GM19239 (cell line): ENCODE measurements at places on chromosomes 16 and 17.

DNA sequence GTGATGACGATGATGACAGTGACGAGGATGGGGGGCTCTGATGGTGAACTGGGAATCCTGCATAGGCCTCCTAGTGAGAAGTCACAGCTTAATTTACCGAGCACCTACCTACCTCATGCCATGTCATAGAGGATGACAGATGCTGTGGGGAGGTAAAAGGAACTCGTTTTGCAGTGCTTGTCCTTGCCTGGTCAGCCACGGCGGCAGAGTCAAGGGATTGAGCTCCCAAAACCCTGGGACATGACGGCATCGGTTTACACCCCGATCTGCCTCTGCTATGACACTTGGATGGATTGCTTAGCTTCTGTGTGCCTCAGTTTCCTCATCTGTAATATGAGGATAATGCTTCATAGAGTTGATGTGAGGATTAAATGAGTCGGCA lies 103.2 kb downstream of the NTN1 start:
- DNase-seq, result no peak

DNA sequence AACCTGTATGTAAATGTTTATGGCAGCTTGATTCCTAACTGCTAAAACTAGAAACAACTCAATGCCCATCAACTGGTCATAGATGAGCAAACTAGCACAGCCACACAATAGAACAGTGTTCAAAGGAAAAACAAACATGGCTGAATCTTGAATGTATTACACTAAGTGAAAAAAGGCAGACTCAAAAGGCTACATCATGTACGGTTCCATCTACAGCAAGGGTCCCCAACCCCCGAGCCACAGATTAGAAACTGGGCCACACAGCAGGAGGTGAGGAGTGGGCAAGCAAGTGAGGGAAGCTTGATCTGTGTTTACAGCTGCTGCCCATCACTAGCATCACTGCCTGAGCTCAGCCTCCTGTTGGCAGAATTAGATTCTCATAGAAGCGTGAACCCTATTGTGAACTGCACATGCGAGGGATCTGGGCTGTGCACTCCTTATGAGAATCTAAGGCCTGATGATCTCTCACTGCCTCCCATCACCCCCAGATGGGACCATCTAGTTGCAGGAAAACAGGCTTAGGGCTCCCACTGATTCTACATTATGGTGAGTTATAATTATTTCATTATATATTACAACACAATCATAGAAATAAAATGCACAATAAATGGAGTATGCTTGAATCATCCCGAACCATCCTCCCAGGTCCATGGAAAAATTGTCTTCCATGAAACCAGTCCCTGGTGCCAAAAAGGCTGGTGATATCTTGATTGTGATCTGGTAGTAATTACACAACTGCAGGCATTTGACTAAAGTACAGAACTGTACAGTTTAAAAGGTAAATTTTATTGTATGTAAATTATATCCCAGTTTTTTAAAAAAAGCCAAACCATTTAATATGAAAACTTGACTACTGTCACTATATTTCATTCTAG lies 7.7 kb downstream of the CEP20 start:
- no peak for DNase-seq

DNA sequence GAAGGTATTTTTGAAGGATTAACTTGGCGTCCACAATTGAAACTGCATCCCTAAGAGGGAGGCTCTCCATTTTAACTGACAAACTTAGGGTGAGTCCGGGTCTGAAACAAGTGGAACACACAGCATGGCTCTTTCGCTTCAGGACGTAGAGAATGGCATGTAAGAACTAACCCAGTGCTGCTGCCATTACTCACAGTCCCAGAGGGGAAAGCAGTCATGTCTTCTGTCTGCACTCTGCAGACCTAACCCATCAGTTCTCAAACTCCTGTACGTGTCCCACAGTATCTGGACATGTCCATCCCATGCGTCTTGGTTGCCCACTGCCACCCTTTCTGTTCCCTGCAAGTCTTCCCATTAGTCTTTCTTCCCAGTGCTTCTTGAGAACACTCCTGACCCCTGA lies 563 bp downstream of the ST6GALNAC1 start:
- DNase-seq, result no peak

- no peak for DNase-seq
Measured at GRCh38 chr16:82452004-82452756, 174.6 kb upstream of the CDH13 start.

DNA sequence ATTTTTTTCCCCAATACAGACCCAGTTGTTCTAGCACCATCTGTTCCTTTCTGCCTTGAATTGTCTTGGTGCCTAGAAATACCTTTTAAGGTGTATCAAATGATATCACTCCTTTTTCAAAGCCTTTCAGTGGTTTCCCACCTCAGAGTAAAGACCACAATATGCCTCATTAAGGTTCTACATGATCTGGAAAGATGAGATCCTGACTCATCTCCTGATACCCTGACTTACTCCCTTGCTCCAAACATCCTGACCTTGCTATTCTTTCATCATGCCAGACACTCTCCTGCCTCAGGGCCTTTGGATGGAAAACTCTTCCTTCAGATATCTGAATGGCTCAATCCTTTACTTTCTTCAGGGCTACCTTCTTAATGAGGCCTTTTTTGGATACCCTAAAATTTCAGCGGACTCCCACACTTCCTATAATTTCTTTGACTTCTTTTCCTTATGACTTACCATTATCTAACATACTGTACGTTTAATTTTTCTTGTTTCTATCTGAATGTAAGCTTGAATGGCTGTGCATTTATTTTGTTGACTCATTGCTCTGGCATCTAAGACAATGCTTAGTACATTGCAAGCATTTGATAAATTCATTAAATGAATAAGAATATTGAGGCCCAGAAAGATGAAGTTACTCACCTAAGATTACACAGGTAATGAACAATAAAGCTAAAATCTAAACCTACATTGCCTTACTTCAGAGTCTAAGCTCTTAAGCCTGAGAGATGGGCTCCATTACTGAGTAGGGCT lies 19.2 kb downstream of the FLOT2 start:
- no peak for DNase-seq

GRCh38 chr17:38703742-38704605 lies 1.1 kb upstream of the MLLT6 start:
- DNase-seq, result peak; percentile 83

GRCh38 chr17:29740017-29740416 lies 117.3 kb upstream of the CORO6 start:
- DNase-seq, result no peak

GRCh38 chr17:82583720-82584234 lies 64.2 kb downstream of the FOXK2 start:
- DNase-seq, result no peak

DNA sequence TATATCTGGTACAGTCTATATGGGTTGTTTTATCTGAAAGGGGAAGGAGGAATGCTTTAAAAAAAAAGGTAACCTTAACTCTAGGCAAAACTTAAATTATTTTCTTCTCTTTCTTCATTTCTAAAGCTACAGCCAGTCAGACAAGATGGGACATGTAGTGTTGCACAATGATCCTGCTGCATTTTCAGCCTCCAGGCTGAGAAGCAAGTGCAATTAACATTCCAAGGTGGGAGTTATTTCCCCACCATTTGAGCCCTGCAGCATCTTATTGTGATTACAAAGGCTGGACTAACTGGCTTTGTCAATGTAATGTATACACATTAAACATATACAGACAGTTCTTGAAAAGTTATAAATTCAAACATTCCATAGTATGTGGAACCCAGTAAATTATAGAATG lies 22.6 kb upstream of the NF1 start:
- no peak for DNase-seq

- no peak for DNase-seq
Measured at GRCh38 chr17:40122136-40122998, 596 bp downstream of the MSL1 start.

DNA sequence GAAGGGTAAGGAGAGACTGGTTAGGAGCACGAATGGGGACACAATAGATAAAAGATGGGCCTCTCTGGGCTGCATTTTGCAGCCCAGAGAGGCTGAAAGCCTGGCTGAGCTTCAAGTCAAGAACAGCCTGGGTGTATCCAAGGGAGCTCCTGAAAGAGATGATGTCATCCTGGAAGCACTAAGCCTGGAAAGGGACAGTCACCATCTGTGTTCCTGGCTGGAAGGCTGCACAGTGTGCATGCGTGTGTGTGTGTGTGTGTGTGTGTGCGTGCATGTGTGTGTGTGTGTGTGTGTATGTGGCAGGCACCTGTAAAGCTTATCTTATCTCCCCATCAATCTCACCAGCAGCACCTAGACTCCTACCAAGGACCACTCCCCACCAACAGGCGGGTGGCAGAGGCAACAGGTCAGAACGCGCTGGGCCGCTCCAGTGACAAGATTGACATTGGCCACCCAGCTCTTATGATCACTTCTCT lies 44.1 kb downstream of the COG7 start:
- DNase-seq, result no peak

GRCh38 chr17:63911657-63912100 lies 621 bp upstream of the CSHL1 start:
- peak; percentile 38 for DNase-seq

DNA sequence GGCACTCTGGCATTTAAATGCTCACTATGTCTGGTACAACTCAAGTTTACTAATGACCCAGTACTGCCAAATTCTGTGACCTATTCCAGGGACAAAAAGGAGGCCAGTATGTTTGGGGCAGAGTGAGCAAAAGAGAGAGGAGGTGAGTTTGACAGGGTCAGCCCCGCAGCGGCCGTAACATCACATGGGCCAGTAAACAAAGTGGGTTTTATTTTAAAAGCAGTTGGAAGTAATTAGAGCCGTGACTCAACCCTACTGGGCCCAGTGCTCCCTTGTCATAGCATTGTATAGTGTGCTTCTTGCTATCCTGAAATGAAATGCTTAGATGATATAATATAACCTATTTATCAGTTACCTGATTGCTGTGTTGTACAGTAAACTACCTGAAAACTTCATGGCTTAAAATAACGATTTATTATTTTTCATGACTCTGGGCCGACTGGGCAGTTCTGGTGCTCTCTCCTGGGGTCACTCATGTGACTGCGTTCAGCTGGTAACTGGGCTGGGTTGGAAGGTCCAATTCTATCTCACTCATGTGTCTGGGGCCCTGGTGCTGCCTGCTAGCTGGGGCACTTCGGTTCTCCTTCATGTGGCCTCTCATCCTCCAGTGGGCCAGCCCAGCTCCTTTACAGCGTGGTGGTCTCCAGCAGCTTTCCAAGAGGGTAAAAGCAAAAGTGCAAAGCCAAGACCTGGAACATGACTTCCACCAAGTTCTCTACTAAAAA lies 27.4 kb downstream of the IQCK start:
- no peak for DNase-seq

GRCh38 chr17:4269915-4270314 lies 6.1 kb upstream of the ANKFY1 start:
- no peak for DNase-seq

GRCh38 chr17:82022310-82022980 lies at the start of gene CENPX:
Gene CENPX, minus strand, starts transcription at chr17:82022878. Its CDS starts 17 bp downstream, at chr17:82022861.
- DNase-seq, result no peak

DNA sequence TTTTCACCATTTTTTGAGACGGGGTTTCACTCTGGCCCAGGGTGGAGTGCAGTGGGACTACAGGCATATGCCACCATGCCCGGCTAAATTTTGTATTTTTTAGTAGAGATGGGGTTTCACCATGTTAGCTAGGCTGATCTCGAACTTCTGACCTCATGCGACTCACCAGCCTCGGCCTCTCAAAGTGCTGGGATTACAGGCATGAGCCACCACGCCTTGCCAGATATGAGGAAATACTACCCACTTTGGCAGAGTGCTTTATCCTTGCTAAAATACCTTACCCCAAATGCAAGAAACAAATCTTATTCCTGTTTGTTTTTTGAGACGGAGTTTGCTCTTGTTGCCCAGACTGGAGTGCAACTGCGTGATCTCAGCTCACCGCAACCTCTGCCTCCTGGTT lies 62.9 kb upstream of the MGAT5B start:
- no peak for DNase-seq

- no peak for DNase-seq
Measured at GRCh38 chr16:15594711-15595320, 48.1 kb downstream of the MARF1 start.

- no peak for DNase-seq
Measured at GRCh38 chr17:11039342-11039741, 201.5 kb upstream of the PIRT start.

- no peak for DNase-seq
Measured at GRCh38 chr17:75240394-75241142, 20.8 kb downstream of the GGA3 start.

DNA sequence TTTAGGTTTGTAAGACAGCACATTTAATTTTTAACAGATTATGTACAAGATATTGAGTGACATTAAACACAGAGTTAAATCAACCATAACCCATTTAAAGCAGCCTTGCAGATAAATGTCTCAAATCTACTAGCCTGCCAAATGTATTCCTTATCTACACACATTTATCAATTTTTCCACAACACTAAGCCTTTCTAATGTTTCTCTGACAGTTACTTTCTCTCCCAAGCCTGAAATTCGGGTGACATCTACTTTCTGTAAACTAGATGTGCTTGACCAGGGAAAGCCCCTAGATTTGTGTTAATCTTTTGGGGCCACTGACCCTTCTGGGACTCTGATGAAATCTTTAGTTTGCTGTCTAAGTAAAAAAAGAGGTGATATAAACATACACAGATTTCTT lies 69.0 kb downstream of the CDH13 start:
- no peak for DNase-seq

- no peak for DNase-seq
Measured at GRCh38 chr17:50188921-50189549, 12.4 kb downstream of the COL1A1 start.

GRCh38 chr16:89024546-89025060 lies 47.6 kb upstream of the CBFA2T3 start:
- no peak for DNase-seq

DNA sequence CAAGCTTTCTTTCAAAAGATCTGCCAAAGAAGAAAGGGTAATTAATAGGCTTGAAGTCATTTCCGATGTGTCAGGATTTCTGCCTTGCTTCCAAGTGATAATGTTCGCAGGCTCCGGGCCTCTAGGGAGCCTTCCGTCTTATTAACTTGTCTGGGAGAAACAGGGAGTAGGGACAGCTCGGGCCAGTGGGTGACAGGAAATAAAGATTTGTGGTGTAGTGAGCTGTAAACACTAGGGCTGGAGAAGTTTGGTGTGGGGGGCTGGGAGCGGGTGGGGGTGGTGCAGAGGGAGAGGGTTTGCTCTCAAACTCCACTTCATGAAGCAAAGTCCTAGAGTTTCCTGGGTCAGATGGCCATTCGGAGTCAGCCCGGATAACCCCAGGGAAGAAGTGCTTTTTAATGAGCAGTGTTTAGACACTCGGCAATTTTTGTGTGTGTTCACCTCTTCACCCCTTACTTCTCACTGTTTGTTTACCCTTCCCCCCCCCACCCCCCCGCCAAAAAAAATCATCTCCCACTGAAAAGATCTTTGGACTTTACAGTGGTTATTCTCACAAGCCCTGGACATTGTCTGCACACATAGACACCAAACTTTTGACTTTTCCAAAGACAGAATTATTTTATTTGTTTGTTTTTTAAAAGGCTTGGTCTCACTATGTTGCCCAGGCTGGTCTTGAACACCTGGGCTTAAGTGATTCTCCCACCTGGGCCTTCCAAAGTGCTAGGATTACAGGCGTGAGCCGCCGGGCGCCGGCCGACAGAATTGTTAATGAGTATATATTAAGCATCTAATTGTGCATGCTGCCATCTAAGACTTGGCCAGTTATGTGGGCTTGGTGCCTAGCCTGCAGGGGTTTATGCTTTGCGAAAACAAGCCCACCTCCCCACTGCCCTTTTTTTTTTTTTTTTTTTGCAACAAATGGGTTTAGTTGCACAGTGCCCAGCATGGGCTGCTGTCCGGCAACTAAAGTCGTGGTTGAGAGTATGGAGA lies 196.4 kb downstream of the CCDC182 start:
- DNase-seq, result no peak
